ENCODE measurements at places on chromosomes 3 and 15.

GRCh38 chr15:69090197-69090948 lies 70.1 kb upstream of the GLCE start:
- DNase-seq = no peak

- DNase-seq = no peak
Measured at GRCh38 chr3:32424581-32425250, 33.1 kb downstream of the CMTM7 start.

GRCh38 chr3:129103296-129103695 lies 18.3 kb downstream of the RAB43 start:
- no peak for DNase-seq

DNA sequence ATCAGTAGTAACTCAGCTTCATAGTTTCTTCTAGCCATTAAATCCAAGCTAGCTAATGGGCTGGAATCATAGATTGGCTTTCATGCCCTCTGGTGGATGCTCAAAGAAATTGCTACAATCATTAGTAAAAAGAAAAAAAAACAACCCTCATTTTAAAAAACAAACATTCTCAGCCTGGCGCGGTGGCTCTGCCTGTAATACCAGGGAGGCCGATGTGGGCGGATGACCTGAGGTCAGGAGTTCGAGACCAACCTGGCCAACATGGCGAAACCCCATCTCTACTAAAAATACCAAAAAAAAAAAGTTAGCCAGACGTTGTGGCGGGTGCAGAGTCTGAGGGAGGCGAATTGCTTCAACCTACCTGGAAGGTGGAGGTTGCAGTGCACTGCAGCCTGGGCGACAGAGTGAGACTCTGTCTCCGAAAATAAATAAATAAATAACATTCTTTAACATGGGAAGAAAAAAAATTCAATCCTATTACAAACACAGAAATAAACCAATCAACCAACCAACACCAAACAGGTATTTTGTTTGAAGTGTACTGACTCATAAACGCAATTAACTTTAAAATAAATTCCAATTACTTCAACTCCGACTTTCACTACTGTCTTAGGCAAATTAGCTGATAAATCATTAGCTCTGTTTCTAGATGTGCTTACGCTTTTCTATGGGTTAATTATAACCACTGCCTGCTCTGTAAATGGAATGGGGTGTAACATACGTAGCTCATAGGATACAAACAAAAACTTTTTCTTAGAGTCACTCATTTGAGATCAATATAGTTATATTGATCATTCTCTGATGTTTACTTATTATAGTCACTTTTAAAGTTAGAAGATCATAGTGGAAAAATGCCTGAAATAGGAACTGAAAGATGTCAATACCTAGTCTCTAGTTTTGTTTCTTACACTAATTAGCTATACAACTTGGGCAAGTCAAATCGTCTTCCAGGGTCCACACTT lies 24.9 kb downstream of the TMEM207 start:
- DNase-seq = peak; percentile 13

- no peak for DNase-seq
Measured at GRCh38 chr15:85772668-85773067, 22.1 kb downstream of the KLHL25 start.

- no peak for DNase-seq
Measured at GRCh38 chr3:177590826-177591225, 393.5 kb upstream of the TBL1XR1 start.
